Urinary bladder (tissue), 4 donors: ENCODE measurements at places on chromosomes 11 and 22. TPM values are rescaled to one million over a fixed set of nuclear protein-coding genes. Genes with fewer than 3 reads are reported as not detected.
A peak's percentile ranks its signal among the peaks of the same experiment; 100 is the strongest.

GRCh38 chr11:74478877-74479731 lies 11.8 kb upstream of the KCNE3 start:
- DNase-seq, result no peak

HSPA8 gene
- total RNA-seq, result 1,836 TPM

C11orf52 gene
- 2.7 TPM for total RNA-seq

DNA sequence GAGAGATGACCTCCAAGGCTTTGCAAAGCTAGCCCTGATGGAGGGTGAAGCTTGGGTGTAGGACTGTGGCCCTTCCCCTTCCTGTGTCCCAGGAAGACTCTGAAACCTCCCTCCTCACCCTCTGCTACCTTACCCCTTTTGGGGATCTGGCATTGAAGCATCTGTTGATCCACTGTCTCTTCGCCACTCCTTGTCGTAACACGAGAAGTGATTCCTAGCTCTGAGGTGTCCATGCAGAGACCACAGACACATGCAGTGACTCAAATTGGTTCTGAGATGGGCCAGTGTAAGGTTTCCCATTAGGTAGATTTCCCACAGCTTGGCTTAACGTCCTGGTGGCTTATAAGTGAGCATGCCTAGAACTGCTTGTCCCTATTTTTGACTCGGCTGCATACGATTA lies 101.4 kb downstream of the ZBTB16 start:
- no peak for DNase-seq

GRCh38 chr11:18802381-18803257 lies 11.0 kb upstream of the PTPN5 start:
- peak; percentile 25 for DNase-seq

DNA sequence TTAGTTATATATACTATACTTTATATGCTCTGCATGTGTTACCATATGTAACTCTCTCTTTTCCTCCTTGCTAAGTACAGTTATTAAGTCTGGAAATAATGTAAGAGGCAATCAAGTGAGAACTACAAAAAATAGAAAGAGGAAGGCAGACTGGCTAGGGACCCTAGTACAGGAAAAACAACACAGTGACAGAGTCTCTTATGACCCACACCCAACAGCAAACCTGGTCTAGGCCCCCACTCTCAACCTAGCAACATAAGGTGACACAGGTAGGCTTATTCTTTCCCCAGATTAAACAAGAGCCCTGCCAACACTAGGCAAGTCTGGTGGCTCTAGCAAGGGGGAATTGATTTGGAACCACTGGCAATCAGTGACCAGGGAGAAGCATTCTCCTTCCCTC lies 116.1 kb downstream of the CYP2R1 start:
- no peak for DNase-seq

GRCh38 chr22:37185646-37186227 lies 2.3 kb downstream of the C1QTNF6 start:
- DNase-seq, result no peak

DNA sequence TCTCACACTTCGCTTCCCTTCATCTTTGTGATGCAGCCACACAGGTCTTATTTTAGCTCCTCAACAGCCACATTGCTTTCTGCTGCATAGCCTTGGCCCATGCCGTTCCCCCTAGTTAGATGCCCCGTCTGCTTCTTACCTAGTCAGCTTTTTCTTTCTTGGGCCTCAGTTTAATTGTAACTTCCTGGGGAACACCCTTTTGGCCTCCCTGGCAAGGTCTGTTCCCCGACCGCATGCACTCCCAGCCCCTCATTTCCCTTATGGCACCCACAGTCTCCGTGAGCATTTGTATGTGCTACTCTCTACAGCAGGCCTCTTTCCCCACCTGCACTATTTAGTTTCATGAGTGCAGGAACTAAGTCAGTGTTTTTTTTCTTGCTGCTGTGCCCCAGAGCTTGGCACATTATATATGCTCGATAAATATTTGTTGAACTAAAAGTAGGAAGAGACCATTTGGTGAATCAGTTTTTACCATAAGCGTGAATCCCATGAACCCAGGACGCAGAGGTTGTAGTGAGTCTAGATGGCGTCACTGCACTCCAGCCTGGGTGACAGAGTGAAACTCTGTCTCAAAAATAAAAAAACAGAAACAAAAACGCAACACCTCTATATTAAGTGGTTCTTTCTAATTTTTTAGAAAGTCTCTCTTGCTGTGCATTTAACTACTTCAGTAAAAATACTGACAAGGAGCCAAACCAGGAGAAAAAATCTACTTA lies 38.5 kb downstream of the TNRC6B start:
- no peak for DNase-seq

DNA sequence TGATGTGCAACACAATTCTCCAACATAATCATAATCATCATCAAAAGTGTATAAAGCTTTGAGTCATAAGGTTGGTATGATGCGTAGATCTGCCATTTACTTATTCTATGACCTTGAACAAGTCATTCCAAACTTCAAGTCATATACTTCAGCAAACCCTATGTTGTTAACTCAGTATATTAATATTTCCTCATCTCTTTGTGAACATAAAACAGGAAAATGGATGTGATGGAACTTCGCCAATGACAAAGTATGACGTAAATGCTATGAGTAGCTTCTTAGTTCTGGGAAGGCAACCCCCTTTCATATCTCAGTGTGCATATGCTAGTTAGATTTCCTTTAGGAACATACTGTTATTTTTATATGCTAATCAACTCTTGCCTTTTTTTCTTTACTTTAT lies 102.7 kb upstream of the ANO3 start:
- DNase-seq, result no peak

- DNase-seq, result no peak
Observed at GRCh38 chr11:114928260-114928870, 250.0 kb downstream of the NXPE2 start.

DNA sequence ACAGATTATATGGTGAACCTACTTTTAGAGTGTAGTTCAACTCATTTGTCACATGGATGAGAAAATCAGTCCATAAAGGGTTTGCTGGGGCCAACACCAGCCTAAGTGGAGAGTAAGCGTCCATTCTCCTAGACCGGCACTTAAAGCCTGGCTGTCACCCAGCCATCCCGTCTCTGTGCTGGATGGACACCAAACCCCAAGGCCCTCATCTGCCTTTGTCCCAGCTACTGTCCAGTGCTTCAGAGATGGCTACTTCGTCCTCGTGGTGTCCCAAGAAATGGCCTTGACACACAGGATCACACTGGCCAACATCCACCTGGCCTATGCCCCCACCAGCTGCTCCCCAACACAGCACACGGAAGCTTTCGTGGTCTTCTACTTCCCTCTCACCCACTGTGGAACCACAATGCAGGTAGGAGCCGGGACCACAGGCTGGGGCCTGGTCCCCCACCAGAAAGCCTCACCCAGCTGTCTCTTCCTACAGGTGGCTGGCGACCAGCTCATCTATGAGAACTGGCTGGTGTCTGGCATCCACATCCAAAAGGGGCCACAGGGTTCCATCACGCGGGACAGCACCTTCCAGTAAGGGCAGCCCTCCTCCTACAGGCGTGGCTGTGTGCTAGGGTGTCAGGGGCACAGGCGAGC lies 3.5 kb downstream of the ZP1 start:
- DNase-seq, result no peak
